Activated naive CD4-positive, alpha-beta T cell (primary cell): ENCODE measurements at places on chromosomes 2 and 18.
A peak's percentile ranks its signal among the peaks of the same experiment; 100 is the strongest.

DNA sequence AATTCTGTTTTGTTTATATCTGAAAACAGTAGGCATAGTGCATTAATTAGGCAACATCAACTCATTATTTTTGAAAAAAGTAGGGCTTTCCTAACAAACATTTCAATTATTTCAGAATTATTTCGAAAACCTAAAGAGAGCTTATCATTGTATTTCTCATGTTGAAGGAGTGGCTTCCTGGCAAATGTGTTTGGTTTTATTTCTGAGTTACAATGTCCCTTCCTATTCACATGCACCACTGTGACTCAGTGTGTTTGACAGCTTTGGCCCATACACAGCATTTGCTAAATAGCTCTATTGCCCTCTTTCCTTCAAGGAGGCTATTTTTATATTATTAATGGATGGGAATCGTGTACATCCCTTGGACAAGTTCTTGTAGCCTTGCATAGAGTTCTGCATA is 205.9 kb downstream of the PTGR3 start:
- DNase-seq = no peak

GRCh38 chr18:39675368-39675767 is 2109.8 kb upstream of the CELF4 start:
- no peak for DNase-seq

- DNase-seq = no peak
These were observed 102.5 kb upstream of the LDAH start for GRCh38 chr2:20925265-20925889.

DNA sequence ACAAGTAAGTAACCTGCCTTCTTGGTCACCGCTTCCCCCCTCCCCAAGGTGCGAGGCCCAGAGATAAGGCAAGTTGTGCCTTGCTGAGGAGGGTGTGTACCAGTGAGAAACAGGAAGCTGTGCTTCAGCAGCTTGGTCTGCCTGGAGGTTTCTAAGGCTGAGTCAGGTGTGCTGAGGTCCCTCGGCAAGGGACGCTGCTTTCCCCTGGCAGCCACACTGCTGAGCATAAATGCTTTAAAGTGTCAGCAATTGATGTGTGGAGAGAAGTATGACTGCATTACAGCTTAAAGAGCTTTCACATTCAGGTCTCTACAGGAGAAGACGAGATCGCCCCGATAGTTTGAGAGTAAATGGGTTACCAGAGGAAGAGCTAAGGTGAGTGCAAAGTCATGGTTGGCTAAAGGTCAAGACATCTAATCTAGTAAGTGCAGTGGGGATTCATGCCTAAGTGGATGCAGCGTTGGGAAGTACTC is 86.9 kb downstream of the LIMS1 start:
- peak; percentile 14 for DNase-seq

DNA sequence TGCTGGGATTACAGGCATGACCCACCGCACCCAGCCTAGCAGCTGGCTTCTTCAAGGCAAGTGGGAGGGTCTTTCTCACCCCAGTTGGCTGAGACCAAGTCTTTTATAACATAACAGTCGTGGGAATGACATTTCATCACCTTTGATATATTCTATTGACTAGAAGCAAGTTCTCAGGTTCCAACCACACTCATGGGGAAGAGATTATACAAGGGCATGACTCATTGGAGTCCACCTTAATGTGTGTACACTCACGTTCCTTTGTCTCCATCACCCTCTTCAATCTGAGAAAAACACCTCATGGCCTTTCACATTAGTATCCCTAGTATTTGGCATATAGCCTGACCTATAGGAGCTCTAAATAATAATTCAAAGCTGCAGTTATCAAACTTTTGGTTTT is 2.8 kb upstream of the BBS5 start:
- no peak for DNase-seq

- no peak for DNase-seq
These were observed 263.4 kb downstream of the SH3BP4 start for GRCh38 chr2:235215248-235215647.

GRCh38 chr2:26072925-26073768 is 39.3 kb downstream of the RAB10 start:
- DNase-seq = no peak

- DNase-seq = no peak
These were observed 42.7 kb downstream of the EPHA4 start for GRCh38 chr2:221529177-221529942.

DNA sequence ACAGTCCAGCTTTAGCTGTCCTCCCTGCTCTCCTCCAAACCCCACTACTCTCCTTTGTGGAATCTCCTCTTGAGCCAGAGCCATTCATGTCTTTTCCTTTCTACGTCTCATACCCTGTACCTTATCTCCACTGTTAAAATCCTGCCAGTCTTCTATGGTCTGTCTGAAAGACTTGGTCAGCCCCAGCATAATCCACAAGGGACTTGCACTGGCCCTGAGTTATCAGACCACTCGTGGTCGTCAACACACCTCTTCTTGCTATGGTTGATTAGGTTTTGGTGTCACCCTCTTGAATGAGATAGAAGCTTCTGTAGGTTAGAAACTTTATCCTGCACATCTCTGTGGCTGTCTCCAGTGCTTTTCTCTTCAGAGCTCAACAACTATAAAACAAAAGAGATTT is 56.8 kb downstream of the MYO1B start:
- DNase-seq = no peak
